GDM1 (cell line): ENCODE measurements at places on chromosomes 6 and 20.

DNA sequence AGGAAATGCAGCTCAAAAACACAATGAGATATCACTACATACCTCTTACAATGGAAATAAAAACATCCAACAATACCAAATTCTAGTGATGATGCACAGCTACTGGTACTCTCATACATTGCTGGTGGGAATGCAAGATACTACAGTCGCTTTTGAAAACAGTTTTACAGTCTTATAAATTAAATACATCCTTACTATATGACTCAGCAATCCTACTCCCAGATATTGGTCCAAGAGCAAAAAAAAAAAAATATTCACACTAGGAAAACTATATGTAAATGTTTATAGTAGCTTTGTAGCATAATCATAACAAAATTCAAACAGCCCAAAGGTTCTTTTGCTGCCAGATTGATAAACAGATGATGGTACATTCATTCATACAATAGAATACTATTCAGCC is 217.4 kb upstream of the FAM83B start:
- DNase-seq = no peak

GRCh38 chr6:40523505-40524172 is 63.5 kb downstream of the LRFN2 start:
- no peak for DNase-seq

DNA sequence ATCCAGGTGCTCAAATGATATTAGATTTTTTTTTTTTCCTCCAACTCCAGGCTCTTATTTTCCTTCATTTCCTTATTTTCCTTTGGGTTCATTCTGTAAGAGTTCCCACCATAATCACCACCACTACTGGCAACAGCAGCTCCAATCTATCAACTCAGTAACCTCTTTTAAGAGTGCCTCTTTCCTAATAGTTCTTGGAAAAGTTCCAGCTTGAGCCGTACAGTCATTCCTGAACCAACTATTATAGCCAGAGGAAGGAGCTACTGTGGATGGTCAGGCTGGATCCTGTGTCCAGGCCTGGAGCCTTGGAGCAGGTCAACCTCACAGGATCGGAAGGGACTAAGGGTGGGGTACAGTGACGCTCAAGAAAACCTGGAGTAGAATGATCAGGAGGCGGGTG is 4.2 kb upstream of the ANGPT4 start:
- DNase-seq = no peak

DNA sequence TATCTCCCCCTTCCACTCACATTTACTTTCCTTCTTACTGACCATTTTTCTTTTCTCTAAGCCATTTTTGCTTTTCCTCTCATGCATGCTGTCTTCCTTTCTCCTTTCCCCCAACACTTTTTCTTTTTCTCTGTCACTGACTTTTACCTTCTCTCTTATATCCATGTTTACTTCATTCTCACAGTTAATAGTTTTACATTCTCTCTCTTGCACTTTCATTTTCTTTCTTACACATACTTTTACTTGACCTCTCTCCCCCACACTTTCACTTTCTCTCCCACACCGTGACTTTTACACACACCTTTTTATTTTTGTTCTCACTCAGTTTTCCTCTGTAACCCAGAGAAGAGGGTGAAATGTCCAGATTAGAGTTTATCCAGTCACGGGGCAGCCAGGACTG is 636.3 kb downstream of the PTPRT start:
- no peak for DNase-seq

DNA sequence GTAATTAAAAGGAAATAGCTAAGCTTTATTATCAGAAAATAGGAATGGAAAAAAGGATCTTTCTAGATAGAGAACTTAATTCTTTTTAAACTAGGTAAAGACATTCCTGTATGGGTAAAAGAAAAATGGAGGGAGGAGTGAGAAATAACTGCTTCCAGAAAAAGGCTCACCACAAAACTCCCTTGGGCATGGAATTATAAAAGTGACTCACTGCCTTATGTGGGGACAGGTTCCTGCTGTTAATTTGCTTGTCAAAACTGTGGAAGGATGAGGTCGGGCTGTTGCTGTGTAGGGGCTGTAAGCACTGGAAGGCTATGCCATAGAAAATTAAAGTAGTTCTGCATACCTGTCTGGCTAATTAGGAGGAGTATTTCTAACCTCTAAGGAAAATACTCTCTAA is 158.7 kb downstream of the UBE3D start:
- DNase-seq = no peak

- no peak for DNase-seq
Observed at GRCh38 chr6:169340395-169340794, 86.7 kb upstream of the THBS2 start.

DNA sequence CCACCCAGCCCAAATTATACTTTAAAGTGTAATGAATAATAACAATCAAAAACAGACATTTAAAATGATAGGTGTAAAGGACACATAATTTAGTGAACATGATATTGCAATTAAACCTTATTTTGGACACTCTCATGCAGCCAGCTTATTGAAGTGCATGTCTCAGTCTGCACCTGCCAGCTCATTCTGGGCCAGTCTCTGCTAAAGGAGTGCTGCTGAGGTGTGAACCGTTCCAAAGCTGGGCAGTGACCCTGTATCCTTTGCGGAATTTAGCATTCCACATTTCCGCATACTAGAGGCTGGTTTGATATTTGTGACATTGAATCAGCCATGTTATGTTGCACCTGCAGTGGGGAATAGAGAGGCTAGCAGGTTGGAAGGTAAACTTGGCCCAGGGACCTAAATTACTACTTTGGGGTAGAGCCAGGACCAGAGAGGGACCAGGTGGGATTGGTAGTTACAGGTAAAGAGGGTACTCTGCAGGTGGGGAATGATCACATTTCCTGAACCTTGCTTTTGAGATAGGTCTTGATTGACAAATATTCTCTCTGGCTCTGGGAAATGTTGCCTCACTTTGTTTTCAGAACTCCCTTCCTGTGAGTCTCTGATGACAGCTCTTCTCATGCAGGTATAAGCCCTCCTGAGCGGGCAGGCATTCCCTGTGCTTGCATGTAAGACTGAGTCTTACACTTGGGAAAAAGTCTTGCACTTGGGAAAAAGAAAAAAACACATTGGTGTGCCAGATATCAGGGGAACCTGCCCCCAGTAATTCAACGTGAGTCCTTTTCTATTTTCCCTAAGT is 26.2 kb downstream of the TULP4 start:
- DNase-seq = no peak

- no peak for DNase-seq
Observed at GRCh38 chr6:121856296-121856695, 420.9 kb downstream of the GJA1 start.

DNA sequence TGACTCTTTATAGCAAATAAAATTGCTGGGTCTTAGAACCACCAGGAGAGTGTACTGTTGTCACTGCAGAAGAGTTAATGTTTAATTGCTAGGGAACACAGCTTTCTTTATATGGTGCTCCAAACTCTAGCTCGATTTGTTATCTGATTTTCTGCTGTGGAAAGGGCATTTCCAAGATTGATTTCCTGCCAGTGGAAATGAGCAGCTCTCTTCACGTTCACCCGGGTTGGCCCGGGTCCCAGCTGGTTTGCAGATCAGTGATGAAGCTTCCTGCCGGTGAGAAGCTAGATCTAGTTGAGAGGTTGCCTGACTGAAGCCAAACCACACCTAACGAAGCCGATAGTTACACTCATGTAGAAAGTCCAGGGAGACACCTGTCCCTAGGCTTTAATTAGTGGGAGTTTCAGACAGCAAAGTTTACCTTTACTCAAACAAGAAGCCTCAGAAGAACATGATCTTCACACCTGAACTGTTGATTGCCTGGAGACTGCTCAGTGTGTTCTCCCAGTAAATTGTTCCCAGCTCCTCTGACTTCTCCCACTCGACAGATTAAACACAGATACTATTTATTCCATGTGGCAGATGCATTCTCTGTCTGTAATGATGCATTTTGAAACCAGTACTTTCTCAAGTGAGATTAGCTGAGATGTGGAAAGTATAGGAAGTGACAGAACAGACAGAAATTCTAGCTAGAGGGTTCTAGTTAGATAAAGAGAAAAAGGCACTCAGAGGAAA is 27.8 kb downstream of the PAQR8 start:
- DNase-seq = no peak

DNA sequence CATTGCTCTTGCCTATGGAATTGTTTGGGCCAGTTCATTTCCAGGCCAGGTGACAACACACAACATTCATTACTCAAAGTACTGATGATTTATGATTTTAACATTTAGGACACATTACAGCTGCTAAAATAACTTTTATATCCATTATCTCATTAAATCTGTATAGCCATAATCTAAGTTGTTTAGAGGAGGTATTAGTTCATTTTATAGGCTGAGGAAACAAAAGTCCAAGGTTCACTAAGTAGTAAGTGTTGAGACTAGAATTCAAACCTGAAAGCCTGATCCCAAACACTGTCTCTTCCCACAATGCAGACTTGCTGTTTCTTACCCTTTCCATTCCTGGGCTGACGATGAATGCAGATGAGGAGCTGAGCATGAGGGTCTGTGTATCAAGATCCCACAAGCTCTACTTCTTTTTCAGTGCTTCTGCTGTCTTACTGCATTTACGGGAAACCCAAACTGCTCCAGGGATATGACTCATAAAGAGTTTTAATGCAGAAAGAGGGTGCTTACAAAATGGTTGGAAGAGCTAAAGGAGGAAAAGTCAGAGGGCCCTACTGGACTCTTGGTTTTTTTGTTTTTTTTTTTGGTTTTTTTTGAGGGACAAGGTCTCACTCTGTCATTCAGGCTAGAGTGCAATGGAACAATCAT is 17.9 kb downstream of the TENT5A start:
- no peak for DNase-seq

DNA sequence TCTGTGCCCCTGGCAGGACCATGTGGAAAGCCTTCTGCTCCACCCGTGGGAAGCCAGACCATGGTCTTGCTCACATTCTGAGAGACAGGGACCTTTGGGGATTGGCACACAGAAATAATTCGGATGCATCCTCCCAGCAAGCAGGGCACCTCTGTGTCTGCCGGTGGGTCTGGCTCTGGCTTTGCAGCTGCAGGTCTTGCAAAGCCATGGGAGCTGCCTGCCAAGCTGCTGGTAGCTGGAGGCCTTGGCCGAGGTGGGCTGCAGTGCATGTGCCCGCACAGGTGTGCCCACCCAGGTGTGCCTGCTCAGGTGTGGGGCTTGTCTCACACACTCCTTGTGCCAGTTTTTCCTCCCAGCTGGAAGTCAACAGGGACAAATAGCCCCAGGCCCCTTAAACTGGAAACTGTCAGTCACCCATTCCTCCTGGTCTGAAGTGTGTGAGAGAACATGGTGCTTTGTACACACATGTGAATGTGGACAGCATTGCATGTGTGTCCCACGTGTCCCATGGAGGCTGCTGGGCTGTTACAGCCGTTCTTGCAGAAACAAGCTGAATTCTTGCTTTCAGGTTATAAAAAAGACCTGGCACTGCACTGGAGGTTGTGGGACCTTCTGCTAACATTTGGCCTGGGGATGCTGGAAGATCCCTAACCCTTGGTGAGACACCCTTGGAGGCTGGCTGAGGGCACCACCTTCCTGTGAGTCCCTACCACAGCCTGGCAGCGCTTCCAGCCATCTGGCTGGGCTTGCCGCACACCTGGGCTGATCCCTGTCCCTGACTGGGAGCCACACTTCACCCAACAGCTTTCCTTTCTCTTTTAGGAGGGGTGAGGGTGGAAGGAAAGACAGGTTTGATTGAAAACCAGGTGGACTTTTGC is 54.9 kb upstream of the SMOC2 start:
- DNase-seq = no peak

DNA sequence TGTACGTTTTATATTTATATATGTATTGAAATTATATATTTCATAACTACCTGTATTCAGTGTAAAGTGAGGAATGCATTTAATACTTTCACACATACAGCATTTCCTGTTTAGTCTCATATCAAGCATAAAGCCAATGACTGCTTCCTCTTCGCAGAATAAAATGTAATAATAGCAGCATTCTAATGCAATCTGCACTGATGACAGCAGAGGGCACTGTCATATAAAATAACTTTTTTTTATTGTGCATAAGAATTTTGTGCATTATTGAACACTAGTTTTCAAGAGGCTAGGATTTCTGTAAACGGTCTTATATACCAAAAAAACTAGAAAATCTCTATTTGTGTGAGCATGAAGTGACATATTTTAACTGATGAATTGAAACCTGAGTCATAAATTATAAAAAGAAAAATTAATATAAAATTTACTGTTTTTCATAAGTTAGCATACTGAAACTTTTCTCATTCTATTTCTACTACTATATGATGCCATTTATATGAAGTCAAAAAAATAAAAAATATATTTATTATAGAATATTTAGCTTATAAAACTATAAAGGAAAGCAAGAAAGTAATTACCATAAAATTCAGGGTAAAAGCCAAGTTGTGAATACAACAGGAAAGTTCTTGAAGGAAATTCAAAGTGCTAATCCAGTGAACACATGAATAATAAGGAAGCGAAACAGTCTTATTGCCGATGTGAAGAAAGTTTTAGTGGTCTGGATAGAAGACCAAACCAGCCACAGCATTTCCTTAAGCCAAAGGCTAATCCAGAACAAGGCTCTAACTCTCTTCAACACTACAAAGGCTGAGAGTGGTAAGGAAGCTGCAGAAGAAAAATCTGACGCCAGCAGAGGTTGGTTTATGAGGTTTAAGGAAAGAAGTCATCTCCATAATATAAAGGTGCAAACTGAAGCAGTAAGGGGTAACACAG is 36.3 kb downstream of the RNF146 start:
- no peak for DNase-seq

- DNase-seq = no peak
Observed at GRCh38 chr6:12523726-12524125, 192.8 kb upstream of the PHACTR1 start.

DNA sequence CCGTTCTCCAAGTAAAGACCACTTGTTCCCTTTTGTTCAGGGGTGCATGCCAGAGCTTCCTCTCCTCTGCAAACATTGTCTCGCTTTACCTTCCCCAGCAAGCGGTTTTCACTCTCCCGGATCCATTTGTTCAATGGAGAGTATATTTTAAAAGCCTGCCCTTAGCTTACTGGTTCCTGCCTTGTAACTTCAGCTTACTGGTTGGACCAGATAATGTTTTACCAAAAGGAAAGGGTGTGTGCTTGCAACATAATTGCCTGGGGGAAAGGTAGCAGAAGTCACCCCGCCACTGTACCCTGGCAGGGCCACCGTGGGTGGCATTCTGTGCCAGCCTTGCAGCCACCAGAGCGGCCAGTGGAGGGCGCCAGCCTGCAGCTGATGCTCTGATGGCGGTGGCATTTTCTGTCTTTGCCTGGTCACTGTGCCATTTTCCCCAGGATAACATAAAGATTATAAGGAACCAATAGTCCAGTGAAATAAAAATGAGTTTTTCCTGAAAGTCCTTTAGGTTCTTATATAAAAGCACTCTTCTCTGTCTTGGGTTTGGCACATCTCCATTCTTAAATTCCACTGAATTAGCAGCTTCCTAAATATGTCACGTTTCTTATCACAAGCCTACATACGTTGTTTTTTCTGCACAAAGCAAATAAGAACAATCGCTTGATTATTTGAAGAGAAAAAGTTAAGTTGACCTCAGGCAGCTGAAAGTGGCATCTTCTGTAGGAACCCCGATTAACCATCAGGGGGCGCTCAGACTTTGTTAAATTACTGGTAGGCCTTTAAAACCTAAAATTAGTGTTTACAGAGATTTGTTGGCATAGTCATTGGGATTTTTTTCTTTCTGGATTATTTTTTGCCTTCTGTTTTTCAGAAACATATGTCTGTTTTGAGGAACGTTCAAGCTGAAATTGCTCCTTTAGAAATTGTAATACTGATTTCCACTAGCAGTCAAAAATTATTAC is 67.4 kb upstream of the XRN2 start:
- no peak for DNase-seq
